ENCODE measurements at places on chromosomes 5 and 9. TPM values are rescaled to one million over a fixed set of nuclear protein-coding genes. Genes with fewer than 3 reads are reported as not detected.

DNA sequence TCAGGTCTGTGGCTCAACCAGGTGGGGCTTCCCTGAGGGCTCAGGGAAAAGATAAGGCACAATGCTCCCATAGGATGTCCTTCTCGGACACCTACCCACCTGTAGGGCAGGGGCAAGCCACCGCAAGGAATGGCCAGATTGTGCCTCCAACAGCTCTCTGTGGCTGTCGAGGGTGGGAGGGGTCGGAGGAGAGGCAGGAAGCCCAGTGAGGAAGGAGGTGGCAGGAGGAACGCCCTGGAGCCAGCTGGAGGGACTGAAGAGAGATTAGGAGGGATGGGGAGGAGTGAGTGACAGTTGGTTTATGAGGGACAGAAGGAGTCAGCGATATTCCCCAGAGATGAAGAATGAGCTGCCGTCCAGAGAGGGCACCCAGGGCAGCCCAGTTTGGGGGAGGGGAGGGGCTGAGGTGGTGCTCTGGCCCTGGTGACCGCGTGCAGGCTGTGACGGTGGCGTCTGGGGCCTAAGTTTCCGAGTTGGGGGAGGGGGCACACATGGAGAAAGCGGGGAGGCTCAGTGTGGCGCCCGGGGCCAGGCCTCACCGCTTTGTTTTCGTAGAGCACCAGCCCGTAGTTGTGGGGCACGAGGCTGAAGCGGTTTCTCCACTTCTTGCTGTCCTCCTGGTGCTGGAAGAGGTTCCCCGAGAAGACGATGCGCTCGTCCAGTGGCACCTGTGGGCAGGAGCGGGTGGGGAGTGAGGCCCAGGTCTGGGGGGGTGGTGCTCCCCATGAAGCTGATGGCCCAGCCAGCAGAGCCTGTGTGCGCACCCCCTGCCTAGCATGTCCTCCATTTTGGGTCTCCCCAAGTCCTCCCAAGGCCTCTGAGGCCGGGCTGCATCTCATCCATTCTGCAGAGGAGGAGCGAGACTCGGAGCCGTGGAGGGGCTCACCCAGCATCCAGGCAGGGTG, 75.6 kb downstream of the LRSAM1 start:
- H3K27ac ChIP-seq, result no peak overlapping the region
- no peaks in the 10 kb centered on the region for H3K4me1 ChIP-seq
- H3K36me3 ChIP-seq, result no peaks in the 10 kb centered on the region
- H3K27me3 ChIP-seq, result no peaks in the 10 kb centered on the region
- no peak for DNase-seq
- no peak overlapping the region for H3K4me3 ChIP-seq

MCIDAS gene
- 0.14 TPM for total RNA-seq

BRINP1 gene
- total RNA-seq, result not detected

DNA sequence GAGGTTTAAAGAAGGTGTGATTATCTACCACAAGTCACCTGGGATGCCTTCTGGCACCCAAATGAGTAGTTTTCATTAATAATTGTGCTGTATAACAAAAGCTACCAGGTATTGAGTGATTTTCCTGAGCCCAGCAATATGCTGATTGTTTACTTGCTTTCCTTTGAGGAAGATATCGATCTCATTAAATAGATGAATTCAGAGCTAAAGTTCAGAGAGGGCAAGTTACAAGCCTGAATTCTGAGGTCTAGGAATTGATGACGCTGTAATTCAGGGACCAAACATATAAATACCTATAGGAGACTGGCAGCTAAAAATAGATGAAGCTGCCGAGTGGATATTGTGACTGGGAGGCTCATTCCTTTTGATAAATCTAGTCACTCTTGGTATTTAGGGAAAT, 1.1 kb downstream of the ERCC6L2 start:
- H3K4me1 ChIP-seq, result peaks cover 11% of the 10 kb centered on the region
- peaks cover 29% of the 10 kb centered on the region for H3K36me3 ChIP-seq
- no peaks in the 10 kb centered on the region for H3K27me3 ChIP-seq
- H3K4me3 ChIP-seq, result no peak overlapping the region
- peak; percentile 78 for DNase-seq

DNA sequence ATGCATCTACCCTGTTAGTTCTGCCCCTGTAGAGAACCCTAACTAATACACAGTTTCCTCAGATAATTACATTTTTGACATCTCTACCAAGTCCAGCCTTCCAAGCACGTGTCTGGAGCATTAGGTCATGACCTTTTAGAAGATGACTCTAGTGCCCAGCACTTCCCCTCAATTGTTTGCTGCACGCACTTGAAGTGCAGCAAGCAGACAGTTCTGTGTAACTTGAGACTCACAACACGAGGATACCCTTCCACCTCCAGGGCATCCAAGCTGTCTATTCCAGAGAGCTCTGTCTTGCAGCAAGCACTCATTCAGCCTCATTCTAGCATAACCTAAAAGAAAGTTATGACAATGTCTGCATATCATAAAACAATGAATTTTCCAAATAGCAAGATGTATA, 1410.5 kb upstream of the CDH18 start:
- DNase-seq, result no peak
- no peaks in the 10 kb centered on the region for H3K36me3 ChIP-seq
- no peak overlapping the region for H3K27ac ChIP-seq
- H3K4me3 ChIP-seq, result no peak overlapping the region
- H3K4me1 ChIP-seq, result no peaks in the 10 kb centered on the region
- no peaks in the 10 kb centered on the region for H3K27me3 ChIP-seq

CLTB gene
- 78.9 TPM for total RNA-seq

DNA sequence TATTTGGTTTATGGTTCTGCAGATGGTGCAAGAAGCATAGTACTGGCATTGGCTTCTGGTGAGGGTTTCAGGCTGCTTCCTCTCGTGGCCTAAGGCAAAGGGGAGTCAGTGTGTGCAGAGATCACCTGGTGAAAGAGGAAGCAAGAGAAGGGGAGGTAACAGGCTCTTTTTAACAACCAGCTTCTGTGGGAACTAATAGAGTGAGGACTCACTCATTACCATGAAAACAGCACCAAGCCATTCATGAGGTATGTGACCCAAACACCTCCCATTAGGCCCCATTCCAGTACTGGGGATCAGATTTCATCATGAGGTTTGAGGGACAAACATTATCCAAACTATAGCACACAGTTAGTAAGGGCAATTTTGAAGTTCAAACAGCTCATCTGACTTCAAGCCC, 263.5 kb downstream of the TMEM38B start:
- peak; percentile 64 for DNase-seq
- no peak overlapping the region for H3K4me3 ChIP-seq
- no peak overlapping the region for H3K27ac ChIP-seq
- no peaks in the 10 kb centered on the region for H3K36me3 ChIP-seq
- H3K4me1 ChIP-seq, result peaks cover 7% of the 10 kb centered on the region

- peak; percentile 72 for DNase-seq
- no peaks in the 10 kb centered on the region for H3K36me3 ChIP-seq
- H3K27me3 ChIP-seq, result no peaks in the 10 kb centered on the region
- peak overlapping the region; percentile 89 for H3K4me3 ChIP-seq
These were observed 1.8 kb downstream of the SHB start for GRCh38 chr9:38066914-38067858.

EPB41L4B gene
- not detected for total RNA-seq

DNA sequence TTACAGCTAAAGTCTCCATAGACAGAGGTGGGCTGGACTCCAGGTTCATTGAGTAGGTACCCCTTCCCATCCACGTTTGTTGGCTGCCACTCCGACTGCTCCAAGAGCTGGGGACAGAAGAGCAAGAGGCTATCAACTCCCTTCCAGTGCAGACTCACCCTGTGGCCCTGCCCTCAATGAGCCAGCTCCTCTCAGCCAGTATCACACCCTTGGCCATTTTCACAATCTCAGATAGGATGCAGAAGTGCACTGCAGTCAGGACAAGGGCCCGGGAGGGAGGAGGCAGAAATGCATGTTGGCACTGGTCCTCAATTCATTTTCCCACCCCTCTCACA, 6.2 kb downstream of the IRF1 start:
- H3K27ac ChIP-seq, result no peak overlapping the region
- H3K36me3 ChIP-seq, result no peaks in the 10 kb centered on the region
- H3K27me3 ChIP-seq, result no peaks in the 10 kb centered on the region
- peaks cover 20% of the 10 kb centered on the region for H3K4me1 ChIP-seq
- H3K4me3 ChIP-seq, result no peak overlapping the region
- DNase-seq, result no peak

- DNase-seq, result peak; percentile 49
- H3K27ac ChIP-seq, result no peak overlapping the region
- H3K36me3 ChIP-seq, result no peaks in the 10 kb centered on the region
- no peaks in the 10 kb centered on the region for H3K27me3 ChIP-seq
- peaks cover 48% of the 10 kb centered on the region for H3K4me1 ChIP-seq
- no peak overlapping the region for H3K4me3 ChIP-seq
These were observed 112.2 kb downstream of the SCAMP1 start for GRCh38 chr5:78472469-78473106.

DNA sequence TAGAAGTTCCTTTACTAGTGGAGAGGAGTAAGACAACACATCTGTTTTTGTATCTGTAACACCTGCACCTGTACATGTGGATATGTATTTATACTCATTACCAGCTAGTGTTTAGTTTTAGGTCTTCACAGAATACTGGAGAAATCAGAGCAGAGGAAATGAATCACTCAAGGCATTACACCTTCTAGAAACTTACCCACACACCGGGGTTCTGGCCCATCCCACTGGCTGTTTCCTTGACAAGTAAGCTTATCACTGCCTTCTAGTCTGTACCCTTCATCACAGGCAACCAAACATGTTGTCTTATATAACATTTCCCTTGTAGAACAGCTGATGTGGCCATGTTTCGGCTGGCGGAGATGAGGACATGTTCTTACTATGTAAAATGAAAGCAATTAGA, 76.7 kb downstream of the SVEP1 start:
- no peak overlapping the region for H3K4me3 ChIP-seq
- no peaks in the 10 kb centered on the region for H3K36me3 ChIP-seq
- H3K27me3 ChIP-seq, result no peaks in the 10 kb centered on the region
- H3K27ac ChIP-seq, result no peak overlapping the region
- no peak for DNase-seq

CCDC171 gene
- total RNA-seq, result 3.1 TPM

MAMDC2 gene
- total RNA-seq, result not detected

- no peaks in the 10 kb centered on the region for H3K36me3 ChIP-seq
- H3K4me3 ChIP-seq, result no peak overlapping the region
- no peak for DNase-seq
- no peaks in the 10 kb centered on the region for H3K27me3 ChIP-seq
- no peaks in the 10 kb centered on the region for H3K4me1 ChIP-seq
These were observed 57.7 kb upstream of the MAMDC2 start for GRCh38 chr9:69985971-69986370.

DCTN4 gene
- total RNA-seq, result 37.5 TPM

FOXI1 gene
- total RNA-seq, result not detected

DNA sequence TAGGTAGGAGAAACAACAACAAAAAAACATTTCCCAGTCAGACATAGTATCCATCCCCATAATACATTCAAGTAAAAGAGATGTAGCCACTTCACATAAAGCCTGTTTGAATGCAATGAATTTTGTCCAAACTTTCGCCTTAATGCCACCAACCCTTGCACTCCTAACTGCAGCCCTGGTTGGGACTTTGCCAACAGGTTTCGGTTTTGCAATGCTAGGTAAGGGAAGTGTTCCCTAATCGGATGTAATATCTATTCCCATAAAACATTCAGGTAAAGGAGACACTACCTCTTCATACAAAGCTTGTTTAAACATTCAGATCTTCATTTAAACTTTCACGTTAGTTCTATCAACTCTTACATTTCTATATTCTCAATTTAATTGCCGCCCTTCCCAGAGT, 336.1 kb downstream of the DRD1 start:
- H3K27ac ChIP-seq, result no peak overlapping the region
- no peak overlapping the region for H3K4me3 ChIP-seq
- no peaks in the 10 kb centered on the region for H3K36me3 ChIP-seq
- no peaks in the 10 kb centered on the region for H3K27me3 ChIP-seq

- H3K27ac ChIP-seq, result peak within 1 kb of the TSS; percentile 72
- DNase-seq, result peak; percentile 96
- no peaks in the 10 kb centered on the region for H3K27me3 ChIP-seq
- H3K36me3 ChIP-seq, result peaks cover 23% of the 10 kb centered on the region
- peaks cover 24% of the 10 kb centered on the region for H3K4me1 ChIP-seq
These were observed at the start of gene SREK1 for GRCh38 chr5:66144074-66144833. TSS of gene SREK1 (plus strand) at chr5:66144300. CDS start at chr5:66144377, 77 bp downstream.

- H3K36me3 ChIP-seq, result no peaks in the 10 kb centered on the region
- H3K27me3 ChIP-seq, result no peaks in the 10 kb centered on the region
- H3K4me1 ChIP-seq, result no peaks in the 10 kb centered on the region
- no peak for DNase-seq
These were observed 21.4 kb upstream of the CCNJL start for GRCh38 chr5:160333721-160334120.

- H3K4me3 ChIP-seq, result no peak overlapping the region
- peak; percentile 47 for DNase-seq
- no peaks in the 10 kb centered on the region for H3K36me3 ChIP-seq
- no peak overlapping the region for H3K27ac ChIP-seq
- 0 out of 2 replicates have a peak, but pooled peaks cover 4% of the 10 kb centered on the region for H3K4me1 ChIP-seq
These were observed 77.4 kb downstream of the SEC61B start for GRCh38 chr9:99299211-99300102.

- no peaks in the 10 kb centered on the region for H3K36me3 ChIP-seq
- no peaks in the 10 kb centered on the region for H3K4me1 ChIP-seq
- H3K27me3 ChIP-seq, result no peaks in the 10 kb centered on the region
- no peak overlapping the region for H3K27ac ChIP-seq
- no peak for DNase-seq
These were observed 110.7 kb upstream of the CNTLN start for GRCh38 chr9:17024129-17024528.

- no peak for DNase-seq
- H3K4me1 ChIP-seq, result peaks cover 6% of the 10 kb centered on the region
- H3K36me3 ChIP-seq, result no peaks in the 10 kb centered on the region
- H3K27me3 ChIP-seq, result no peaks in the 10 kb centered on the region
- H3K4me3 ChIP-seq, result no peak overlapping the region
These were observed 19.7 kb downstream of the CPEB4 start for GRCh38 chr5:173907686-173908371.

DNA sequence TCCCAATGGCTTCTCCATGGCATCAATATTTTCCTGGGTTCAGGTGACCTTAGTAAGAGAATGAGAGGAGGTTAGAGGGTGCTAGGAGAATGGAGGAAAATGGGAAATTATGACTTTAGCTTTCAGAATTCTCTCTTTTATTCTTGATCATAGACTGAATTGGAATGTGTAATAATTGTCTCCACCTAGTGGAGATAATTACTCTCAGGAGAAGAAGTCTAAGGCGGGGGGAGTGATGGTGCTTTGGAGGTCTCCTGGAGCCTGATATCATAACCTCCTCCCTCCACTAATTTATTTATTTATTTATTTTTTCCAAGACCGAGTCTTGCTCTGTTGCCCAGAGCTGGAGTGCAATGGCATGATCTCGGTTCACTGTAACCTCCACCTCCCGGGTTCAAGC, 221.3 kb downstream of the GRIA1 start:
- DNase-seq, result no peak
- H3K4me3 ChIP-seq, result no peak overlapping the region
- no peak overlapping the region for H3K27ac ChIP-seq
- no peaks in the 10 kb centered on the region for H3K27me3 ChIP-seq
- no peaks in the 10 kb centered on the region for H3K36me3 ChIP-seq

Data from Karpas-422 (cell line).